Activated CD4-positive, alpha-beta memory T cell treated with anti-CD3 and anti-CD28 coated beads for 36 hours (primary cell): ENCODE measurements at places on chromosomes 2 and 18. TPM values are rescaled to one million over a fixed set of nuclear protein-coding genes. Genes with fewer than 3 reads are reported as not detected.

- DNase-seq: no peak
These were observed 27.8 kb upstream of the RHOB start for GRCh38 chr2:20419007-20419576.

GRCh38 chr2:86675511-86676015 lies 44.5 kb upstream of the RMND5A start:
- DNase-seq: no peak

DNA sequence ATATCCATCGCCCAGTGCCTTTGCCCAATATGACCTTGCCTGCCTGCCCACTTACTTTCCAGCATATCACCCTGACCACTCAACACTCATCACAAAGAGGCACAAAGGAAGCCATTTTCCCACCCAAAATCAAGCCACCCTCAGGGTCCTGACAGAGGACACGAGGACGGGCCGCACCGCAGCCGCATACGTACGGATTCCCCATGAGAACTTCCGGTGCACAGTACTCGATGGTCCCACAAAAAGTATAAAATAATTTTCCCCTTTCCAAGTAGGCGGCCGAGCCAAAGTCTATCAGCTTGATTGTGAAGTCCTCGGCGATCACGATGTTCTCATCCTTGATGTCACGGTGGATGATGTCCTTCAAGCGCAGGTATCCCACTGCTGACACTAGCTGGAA lies 10.0 kb upstream of the MTERF4 start:
- DNase-seq: peak; percentile 23

GRCh38 chr2:226131299-226131784 lies 668.3 kb downstream of the IRS1 start:
- DNase-seq: no peak

DNA sequence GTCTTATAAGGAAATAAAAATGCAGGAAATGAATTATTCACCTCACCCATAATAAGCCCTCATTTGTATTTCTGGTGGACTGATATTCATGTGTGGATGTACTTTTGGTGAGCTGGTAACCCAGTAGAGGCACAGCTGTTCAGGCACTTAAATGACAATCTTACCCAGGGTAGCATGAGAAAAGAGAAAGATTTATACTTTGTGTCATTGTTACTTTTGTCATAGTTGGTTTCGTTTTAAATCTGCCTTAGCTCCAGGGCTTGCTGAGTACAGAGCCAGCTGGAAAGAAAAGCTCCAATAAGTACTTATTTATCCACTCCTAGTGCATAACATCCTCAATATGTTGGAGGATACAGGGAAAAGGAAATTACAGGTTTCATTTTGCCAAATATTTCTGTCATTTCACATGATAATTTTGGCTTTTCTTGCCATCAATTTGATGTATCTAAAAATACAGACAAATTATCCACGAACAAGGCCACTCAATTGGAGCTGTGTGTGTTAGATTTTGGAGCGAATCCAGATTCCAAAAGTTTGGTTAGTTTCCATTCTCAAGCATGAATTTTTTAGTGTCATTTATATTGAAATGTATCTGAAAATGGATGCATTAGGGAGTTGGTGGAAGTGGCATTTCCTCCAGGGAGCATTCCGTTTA lies 1276.1 kb upstream of the FAM98A start:
- no peak for DNase-seq

DNA sequence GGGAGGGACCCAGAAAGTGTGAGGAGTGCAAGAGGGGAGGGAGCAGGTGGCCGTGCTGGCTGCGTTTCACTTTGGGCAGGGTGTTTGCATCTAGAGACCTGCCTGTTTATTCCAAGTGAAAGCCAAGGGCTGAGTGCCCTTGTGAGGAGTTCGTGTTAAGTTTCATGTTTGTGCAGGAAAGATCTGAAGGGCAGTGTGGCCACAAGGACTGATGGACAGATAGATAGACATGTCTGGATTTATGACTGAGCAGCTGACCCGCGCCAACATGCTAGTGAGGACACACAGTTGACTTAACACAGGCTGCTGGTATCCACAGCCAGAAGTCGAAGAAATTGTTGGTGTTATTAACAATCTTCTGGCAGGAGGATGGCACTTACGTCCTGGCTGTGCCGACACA lies 387.6 kb upstream of the TNP1 start:
- DNase-seq: no peak

DNA sequence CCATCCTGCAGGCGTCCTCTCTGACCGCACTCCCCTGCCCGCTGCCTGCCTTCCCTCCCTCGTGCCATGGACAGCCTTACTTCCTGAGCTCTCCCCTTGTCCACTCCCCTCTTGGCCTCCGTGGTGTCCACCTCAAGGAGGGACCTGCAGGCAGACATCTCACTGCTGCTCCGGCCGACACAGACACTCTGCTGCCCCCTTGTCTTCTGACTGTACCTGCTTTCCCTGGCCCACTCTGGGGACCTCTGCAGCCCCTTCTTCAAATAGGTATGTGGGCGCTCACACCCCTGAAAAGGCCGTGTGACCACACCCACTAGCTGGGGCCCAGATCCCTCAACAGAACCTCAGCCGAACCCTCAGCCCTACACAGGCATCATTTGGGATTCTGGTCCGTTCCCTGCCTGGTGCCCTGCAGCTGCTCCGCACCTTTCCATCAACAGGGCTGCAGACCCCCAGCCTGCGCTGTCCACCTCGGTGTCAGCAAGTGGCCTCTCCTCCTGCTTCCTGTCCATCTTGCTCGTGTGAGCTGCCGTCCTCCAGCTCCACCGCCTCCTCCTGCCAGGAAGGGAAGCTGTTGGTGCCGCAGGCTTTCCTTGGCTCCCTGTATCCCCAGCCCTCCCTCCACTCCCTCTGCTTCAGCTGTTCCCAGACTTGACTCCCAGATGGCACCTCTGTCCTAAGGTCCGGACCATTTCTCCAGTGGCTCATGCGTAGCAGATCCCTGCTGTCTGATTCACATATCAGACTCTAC lies 94.1 kb downstream of the KLHL29 start:
- DNase-seq: no peak

DNA sequence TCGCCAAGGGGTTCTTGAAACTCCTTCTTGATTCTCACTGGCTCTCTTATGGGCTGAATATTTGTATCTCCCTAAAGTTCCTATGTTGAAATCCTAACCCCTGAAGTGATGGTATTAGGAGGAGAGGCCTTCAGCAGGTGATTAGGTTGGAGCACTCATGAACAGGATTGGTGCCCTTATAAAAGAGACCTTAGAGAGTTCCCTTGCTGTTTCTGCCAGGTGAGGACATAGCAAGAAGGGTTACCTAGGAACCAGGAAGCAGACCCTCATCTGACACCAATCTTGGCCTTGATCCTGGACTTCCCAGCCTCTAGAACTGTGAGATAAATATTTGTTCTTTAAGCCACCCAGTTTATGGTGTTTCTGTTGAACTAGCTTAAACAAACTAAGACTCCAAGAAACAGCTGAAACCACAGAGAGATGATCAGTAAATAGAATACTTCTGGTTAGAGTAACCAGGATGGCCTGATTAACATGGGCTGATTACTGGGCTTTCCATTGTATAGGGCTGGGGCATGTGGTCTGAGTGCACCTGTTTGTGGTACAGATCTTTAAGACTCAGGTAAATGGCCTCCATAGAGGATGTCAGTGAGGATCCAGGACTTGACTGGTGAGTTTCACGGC lies 7.7 kb upstream of the CDC42EP3 start:
- no peak for DNase-seq

GRCh38 chr18:60358516-60358915 lies 14.1 kb downstream of the MC4R start:
- DNase-seq: no peak

DNA sequence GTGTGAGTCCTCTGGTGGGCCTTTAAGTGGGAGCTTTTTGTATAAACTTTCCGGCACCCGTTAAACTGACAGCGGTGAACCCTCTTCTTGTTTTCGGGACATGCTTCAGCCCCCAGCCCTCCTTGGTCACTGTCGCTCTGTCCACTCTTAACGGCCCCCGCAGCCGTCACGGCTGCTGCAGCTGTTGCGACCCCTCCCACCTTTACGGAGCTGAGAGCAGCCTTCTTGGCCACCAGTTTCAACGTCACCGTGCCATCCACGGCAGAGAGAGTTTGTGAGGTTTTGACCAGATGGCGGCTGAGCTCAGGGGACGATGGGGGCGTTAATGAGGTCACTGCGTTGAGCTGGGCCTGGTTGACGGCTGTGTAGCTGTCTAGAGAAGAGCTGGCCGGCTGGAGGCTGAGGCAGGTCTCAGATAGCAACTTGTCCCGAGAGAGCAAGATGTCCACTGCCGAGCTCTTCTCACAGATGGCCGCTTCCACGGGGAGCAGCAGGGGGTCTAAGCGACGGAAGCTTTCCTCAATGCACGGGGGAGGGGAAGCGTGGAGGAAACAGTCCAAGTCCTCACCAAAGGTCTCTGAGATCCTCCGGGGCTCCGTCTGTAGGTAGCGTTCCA lies 41.9 kb downstream of the KLF7 start:
- DNase-seq: no peak

DNA sequence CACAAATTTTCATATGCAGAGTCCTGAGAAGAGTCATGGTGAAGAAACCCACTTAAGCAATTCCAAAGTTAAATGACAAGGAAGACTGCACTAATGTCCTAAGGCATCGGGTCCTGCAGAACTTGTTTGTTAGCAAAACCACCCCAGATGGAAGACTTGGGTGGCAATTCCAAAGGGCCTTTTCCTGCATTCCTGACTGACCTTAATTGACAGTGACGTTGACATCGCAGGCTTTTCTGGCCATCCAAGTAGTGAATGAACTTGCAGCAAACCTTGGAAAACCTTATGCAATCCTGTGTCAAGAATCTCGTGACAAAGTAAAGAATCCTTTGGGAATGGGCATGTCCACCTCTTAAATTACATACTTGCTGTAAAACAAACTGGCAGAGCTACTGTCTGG lies 112.5 kb upstream of the SH3BP4 start:
- no peak for DNase-seq

DNA sequence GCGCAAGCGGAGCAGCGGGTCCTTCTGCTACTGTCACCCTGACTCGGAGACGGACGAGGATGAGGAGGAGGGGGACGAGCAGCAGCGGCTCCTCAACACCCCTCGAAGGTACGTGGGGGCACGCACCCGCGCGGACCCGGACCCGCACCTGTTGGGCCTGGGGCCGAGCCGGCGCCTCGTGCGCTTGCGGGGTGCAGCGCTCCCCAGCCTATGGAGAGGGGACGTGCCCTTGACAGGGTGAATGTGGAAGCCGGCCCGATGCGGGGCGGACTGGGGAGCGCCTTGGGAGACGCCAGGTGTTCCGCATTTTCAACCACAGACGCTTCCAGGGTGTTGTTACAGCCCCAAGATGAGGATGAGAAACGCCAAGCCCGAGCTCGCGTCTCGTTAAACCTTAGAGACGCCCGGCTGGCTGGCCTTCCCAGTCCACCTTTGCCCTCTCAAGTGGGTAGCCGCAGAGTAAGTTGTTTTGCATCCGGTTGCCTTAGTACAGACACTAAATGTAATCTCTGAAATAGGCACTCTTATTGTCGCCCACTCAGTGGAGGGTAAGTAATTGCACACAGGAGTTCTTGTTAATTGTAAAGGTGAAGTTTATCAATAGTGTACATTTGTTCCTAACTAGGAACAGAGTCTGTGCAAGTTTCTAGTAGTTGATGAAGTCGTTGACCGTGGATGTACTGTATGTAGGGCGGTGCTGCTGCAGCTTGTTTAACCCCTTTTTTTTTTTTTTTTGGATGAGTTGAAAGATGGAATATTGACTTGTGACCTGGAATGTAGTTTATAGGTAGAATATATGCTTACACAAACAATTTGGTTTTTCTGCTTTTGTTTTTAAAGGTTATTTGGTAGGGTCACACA lies 815 bp downstream of the GMCL1 start:
- DNase-seq: peak; percentile 66

DNA sequence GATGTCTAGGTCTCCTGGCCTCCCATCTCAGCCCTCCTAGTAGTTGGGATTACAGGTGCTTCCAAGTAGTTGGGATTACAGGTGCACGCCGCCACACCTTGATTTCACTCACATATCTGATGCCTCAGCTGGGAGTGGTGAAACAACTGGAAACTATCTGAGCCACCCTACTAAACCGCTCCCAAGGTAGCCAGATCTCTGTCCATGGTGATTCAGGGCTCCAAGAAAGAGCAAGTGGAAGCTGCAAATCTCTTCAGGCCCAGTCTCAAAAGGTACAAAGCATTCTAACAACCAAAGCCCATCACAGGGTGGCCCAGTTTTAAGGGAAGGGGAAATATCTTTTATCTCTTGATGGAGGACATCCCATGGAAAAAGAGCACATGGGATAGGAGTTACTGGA lies 19.0 kb downstream of the C1GALT1C1L start:
- no peak for DNase-seq

GRCh38 chr2:233235977-233236376 lies 15.5 kb upstream of the ATG16L1 start:
- no peak for DNase-seq

- DNase-seq: no peak
These were observed 23.5 kb downstream of the GPC1 start for GRCh38 chr2:240458900-240459391.

- DNase-seq: no peak
These were observed 51.9 kb upstream of the FANCL start for GRCh38 chr2:58293056-58293455.

DNA sequence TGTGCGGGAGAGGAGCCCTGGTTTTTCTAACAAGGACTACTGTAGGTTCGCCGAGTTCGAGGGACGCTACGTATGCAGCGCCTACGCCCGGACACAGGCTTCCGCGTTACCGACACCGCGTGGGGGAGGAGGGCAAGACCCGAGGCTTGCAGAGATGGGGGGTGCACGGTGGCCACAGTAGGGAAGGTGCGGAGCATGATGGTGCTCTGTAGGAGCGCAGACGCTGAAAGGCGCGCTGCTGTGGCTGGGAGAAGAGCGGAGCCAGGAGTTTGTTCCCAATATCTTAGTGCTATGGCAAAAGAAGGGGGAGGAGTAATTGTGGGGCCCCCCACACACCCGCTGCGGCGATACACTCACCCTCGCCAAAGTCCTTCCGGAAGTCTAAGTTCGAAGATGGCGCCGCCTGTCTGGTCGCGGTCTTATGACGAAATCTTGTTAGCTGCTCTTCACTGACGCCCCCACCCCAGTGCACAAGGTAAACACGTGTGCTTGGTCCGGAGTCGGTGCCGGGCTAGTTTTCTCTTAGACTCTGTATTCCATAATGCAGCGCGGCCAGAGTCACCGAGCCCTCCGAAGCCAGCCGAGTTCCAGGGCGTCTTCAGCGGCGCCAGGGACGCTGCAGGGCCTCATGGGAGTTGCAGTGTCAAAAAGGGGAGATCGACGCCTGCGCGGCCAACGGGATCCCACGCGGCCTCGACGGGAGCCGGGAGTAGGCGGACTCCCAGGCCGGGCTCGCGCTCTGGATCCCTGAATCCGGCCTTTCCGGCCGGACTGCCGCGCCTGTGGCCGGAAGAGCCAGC lies at the start of gene GTF3C2:
Gene GTF3C2, minus strand, starts transcription at position 383 of the 800 bp plus-strand sequence. CDS start 13,210 bp downstream, outside the sequence.
- DNase-seq: peak; percentile 96

- peak; percentile 62 for DNase-seq
These were observed 8.2 kb upstream of the SMARCAL1 start for GRCh38 chr2:216404010-216404618.

SERPINB10 gene
- total RNA-seq: not detected

LINC00305 gene
- total RNA-seq: not detected

SULT1C2 gene
- not detected for total RNA-seq

SERPINB8 gene
- total RNA-seq: 14.9 TPM

EMILIN1 gene
- 0.51 TPM for total RNA-seq
